Astrocyte of the cerebellum (primary cell): ENCODE measurements at places on chromosomes 6 and 20.

- DNase-seq: no peak
Observed at GRCh38 chr20:17613328-17614175, 43.7 kb downstream of the DSTN start.

DNA sequence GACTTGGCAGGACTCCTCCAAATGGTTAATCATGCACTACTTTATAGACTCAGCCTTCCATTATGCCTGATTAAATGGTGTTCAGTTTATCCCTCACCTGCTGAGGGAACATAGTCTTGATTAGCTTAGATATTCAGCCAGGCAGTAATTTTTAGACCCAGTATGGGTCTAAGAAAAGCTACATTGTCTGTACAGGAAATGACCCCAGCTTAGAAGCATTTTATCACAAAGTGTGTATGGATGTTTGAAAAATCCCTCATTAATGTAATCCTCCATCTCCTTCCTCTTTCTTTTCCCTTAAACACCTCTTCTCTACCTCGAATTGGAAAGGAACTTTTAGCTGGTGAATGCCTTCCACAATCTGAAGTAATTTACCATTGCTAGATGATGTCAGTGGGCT lies 252.2 kb upstream of the BMP2 start:
- no peak for DNase-seq

- DNase-seq: no peak
Observed at GRCh38 chr20:51491393-51491792, 51.1 kb downstream of the NFATC2 start.

GRCh38 chr20:55446301-55446700 lies 559.0 kb downstream of the CBLN4 start:
- DNase-seq: no peak

GRCh38 chr20:8007490-8007889 lies 12.1 kb downstream of the TMX4 start:
- no peak for DNase-seq

- DNase-seq: no peak
Observed at GRCh38 chr6:113439866-113440265, 417.3 kb upstream of the MARCKS start.

- no peak for DNase-seq
Observed at GRCh38 chr6:11542863-11543262, 5.3 kb downstream of the TMEM170B start.

DNA sequence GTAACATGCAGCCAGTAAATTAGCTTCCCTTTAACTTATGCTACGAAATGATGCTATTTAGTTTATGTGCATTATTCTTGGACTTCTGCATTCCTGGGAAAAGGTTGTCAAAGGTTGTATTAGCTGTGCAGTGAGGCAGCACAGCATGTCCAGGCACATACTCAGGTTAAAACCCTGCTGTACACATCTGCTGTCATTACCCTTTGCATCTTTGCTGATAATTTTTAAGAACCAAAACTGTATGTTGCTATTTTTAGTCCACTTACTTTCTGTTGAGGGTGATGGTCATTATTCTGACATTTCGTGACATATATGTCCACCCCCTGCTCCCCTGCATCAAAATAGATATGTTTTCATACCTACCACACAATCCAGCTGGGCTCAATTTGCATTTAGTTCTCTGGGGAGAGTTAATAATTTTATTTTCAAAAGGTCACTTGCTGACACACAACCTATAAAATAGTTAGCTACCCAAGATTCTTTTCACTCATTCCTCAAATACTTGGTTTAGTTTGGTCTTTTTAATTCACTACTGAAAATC lies 142.5 kb upstream of the SPACA1 start:
- DNase-seq: no peak

DNA sequence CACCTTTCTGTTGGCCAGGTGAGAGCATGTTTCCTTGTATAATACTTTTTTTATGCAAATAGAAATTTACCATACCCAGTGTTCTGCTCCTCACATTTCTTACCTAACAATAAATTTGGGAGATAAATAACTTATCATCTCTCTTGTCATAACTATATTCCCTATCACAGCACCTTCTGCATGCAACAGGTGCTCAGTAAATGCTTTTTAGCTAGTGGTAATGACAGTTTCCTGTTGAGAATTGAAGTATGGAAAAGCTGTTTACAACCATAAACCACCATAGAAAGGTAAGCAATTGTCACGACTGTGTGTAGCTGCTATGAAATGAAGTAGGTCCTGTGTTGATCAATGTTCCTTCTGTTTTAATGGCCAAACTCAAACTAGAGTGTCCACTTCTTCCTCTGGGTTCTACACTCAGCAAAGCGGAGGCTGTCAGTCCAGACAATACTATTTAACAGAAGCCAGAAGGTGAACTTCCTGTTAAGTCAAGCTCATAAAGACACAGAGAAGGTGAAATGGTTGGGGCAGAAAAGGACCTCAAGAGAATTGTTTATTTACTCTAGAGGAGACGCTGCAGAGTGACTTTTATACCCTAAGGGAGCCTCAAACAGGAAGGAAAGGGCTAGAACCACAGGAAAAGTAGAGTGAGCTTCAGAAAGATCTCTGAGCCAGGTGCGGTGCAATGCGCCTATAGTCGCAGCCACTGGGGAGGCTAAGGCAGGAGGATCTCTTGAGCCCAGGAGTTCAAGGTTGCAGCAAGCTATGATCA lies 84.0 kb upstream of the SLC22A16 start:
- DNase-seq: no peak

- DNase-seq: no peak
Observed at GRCh38 chr20:59400708-59401107, 100.3 kb downstream of the EDN3 start.

DNA sequence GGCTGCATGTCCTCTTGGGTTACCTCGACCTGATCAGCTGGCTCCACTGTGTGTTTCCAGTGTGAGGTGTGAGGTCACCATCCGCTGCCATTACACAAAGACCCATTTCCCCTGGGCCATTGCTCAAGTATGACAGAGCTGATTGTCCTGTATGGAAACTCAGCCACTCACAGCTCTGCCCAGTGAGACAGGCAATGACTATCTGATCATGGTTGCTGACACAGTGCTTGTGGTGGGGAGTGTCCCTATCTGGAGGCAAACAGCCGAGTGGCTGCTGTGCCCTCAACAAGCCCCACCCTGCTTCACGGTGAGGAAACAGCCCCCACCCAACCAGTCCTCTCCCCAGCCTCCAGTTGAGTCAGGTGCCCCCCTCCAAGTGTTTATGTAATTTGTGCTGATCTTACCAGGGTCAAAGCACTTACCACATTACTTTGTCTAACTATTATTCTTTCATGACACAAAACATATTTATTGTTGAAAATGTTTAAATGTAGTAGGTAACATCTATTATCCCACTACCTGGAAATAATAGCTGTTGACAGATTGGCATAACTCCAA lies 11.7 kb upstream of the MAPK13 start:
- DNase-seq: no peak

DNA sequence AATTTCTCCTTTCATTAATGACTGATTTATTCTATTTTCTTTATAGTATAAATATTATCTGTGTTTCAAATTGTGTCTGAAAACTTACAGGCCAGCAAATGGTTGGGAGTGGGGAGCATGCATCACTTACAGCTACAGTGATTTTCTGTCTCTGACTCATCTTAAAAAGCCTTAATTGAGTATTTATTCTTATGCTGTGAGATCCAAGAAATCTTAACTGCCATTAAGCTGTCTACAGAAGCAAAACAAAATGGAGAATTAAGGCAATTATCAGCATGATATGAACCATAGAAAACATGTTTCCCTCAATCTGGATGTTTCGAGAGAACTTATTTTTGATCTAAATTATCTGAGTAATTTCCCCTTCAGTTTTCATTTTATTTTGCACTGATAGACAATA lies 831.2 kb downstream of the KIF16B start:
- DNase-seq: no peak

DNA sequence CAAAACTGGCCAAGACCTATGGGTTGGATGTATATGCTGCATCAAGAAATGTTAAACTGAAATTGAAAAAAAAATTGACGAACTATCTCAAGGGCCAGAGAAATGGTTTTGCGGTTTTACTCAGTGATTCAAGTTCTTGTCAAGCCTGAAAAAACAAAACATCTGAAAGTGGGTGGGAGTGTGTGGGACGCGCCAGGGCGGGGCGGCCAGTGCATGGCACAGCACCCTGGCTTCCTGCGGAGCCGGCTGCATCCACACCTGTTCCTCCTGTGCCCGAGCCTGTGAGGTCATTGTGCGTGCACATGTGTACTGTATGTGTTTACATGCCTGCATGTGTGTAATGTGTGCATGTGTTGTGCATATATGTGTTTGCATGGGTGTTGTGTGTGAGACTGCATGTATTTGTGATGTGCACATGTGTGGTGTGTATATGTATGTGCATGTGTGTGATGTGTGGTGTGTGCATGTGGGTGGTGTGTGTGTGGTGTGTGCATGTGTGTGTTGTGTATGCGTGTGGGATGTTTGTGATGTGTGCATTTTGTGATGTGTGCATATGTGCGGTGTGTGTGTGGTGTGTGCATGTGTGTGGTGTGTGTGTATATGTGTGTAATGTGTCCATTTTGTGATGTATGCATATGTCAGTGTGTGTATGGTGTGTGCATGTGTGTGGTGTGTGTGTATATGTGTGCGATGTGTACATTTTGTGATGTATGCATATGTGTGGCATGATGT lies 59.8 kb downstream of the CDH4 start:
- no peak for DNase-seq

GRCh38 chr6:141526985-141527384 lies 605.7 kb upstream of the GJE1 start:
- no peak for DNase-seq

- peak; percentile 31 for DNase-seq
Observed at GRCh38 chr6:6942831-6943230, 164.9 kb upstream of the RREB1 start.

DNA sequence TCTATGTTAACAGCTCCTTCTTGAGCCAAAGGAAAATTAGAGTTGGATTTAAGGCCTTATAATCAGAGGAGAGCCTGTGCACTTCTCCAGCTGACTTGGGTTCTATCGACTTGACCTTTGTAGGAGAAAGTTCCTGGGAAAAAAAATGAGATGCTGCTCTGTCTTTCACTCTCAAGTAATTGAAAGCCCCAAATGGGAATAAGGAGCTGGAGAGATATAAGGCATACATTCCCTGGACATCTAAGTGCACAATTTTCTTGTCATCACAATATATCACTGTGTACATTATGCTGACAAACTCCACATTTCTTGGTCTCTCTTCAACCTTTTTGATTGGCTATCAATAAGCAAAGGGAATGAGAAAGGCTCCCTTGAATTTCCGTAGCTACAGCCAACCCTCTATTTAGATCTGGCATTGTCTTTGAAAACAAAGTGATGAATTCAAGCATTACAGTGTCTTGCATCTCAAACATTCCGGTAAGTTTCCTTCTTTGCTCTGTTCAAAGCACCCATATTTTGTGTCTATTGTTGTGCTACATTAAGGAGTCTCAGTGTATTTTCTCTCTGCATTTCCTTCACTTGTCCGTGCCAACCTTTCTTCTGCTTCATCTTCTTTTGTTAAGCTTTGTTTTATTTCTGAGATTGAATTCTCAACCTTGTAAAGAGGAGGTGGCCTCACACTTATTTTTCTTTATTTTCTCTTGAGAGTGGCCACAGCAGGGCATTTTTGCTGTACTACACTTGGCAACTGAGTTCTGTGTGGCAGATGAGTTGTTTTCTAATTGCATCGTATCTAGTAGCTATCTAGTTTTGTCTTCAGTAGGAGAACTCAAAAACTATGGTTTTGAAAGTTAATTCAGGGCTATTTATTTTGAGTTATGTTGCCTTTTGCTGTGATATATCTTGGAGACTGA lies 450.3 kb upstream of the MAN1A1 start:
- no peak for DNase-seq

DNA sequence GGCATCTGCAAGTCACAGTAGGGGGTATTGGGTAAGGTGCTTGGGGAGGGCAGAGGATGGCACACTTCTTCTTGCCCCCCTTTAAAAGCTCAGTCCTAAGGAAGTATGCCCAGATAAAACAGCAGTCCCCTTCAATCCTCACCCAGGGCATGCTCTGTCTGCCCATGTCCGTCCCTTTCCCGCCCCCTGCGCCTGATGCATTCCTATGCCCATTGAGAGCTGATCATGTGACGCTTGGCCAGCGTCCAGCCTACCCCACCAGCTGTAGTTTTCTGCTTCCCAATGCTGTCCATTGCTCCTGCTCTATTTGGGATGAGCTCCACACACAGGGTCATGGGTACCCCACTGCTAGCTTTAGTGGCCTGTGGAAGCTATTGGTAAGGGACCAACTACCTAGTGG lies 8.3 kb downstream of the SIGLEC1 start:
- no peak for DNase-seq

- DNase-seq: no peak
Observed at GRCh38 chr6:111679126-111679858, 73.6 kb upstream of the TRAF3IP2 start.

- no peak for DNase-seq
Observed at GRCh38 chr6:51553246-51554015, 534.0 kb downstream of the PKHD1 start.

- no peak for DNase-seq
Observed at GRCh38 chr6:31687860-31688693, 7.2 kb upstream of the LY6G5C start.

- peak; percentile 90 for DNase-seq
Observed at GRCh38 chr6:162856885-162857284, 129.1 kb downstream of the PACRG start.

DNA sequence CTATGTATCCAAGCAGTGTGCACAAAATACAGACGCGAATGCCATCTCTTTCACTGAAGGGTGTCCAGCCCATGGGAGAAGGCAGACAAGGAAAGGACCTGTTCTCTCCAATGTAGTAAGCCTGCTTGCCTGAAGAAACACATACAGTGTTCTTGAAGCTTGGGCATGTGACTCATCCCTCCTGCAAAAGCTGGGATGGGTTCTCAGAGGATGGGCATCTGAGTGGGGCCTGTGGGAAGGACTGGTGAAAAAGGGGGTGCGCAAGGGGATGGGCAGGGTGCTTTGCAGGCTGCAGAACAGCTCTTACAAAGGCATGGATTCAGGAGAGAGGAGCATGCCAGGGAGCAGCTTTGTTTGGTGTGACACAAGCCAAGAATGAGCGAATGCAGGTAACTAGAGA lies 128.1 kb downstream of the FYN start:
- DNase-seq: no peak

- peak; percentile 34 for DNase-seq
Observed at GRCh38 chr6:124961777-124962638, at the start of gene RNF217. Gene RNF217 (plus strand): TSS chr6:124962437. CDS start chr6:124962545, 108 bp downstream.

DNA sequence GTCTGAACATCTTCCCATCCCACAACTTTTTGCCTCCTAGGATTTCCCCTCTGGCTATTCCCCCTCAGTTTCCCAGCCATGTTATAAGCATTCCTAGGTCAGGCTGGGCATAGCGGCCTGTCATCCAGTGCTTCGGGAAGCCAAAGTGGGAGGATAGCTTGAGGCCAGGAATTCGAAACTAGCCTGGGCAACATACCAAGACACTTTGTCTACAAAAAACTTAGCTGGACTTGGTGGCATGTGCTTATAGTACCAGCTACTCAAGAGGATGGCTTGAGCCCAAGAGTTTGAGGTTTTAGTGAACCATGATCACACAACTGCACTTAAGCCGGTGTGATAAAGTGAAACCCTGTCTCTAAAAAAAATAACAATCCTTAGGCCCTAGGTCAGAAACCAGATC lies 447.4 kb downstream of the KIF16B start:
- no peak for DNase-seq

DNA sequence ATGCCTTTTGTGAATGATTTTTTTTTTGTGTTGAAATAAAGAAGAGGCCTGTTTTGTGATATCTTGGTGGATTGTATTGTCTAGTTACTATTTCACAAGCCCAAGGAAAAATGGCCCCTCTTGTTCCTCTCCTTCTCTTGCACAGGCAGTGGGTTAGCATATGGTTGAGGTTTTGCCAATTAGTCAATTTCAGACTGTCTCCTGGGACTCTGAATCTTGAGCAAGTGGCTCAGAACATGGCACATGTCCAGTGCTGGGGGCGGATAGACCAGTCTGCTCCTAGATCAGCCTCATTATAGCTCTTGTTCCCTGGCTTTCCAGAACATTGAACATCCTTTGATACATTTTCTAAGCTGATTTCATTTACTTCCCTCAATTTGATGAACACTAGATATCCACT lies 589.2 kb downstream of the PHF3 start:
- no peak for DNase-seq
